ENCODE measurements at places on chromosomes 4 and X.

DNA sequence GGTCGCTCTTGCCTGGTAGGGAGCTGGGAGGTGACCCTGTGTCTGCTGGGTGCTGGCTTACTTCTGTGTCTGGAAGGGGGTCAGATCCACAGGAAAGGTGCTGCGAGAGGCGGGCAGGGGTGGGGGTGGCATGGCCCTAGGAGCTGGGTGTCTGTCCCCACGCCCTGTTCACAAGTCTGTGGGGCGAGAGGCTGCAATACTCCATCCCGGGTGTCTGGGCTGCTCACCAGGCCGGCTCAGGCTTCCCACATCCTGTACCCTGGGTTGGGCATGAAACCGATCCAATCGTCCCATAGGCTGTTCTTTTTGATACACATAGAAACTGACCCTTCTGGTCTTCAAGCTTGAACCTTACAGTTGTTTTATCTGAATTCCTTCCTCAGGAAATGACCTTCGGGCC lies 993 bp upstream of the CTAG2 start:
- no peak for DNase-seq

DNA sequence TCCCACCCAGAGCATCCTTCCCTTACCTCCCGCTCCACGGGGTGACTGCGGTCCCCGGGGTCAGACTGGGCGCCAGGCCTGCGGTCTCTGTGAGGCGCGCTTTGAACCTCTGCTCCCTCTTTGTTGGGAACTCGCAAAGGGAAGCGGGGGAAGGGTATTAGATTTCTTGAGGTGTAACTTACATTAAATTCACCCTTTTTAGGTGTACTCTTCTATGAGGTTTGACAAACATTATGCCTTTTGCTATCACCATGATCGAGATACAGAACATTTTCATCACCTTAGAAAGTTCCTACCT lies 569 bp downstream of the DCK start:
- no peak for DNase-seq

GRCh38 chrX:17984415-17984814 lies 123.3 kb upstream of the RAI2 start:
- DNase-seq: no peak

GRCh38 chr4:133320576-133321170 lies 171.6 kb downstream of the PCDH10 start:
- DNase-seq: no peak

- DNase-seq: no peak
These were observed 343.7 kb downstream of the MID1IP1 start for GRCh38 chrX:39144956-39145355.

- no peak for DNase-seq
These were observed 1.2 kb downstream of the SPCS3 start for GRCh38 chr4:176320976-176321361.

DNA sequence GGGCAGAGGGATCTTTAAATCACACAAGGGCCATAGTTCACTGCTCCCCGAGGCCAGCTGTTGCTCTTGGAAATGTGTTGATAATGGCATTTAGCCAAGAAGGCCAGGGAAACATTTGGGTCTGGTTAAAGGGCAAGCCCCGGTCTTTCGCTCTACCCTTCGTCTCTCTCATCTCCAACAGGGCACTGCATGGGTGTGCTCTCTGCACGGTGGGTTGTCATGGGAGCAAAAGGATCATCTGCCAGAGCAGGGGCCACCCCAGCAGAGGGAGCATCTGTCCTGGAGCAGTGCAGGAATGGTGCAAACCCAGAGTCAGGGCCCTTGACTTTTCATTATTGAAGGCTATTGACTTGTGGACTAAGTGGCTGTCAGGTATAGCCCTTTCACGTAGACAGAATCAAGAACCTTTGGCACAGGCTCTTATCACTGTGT lies 22.7 kb upstream of the PGRMC2 start:
- DNase-seq: no peak

DNA sequence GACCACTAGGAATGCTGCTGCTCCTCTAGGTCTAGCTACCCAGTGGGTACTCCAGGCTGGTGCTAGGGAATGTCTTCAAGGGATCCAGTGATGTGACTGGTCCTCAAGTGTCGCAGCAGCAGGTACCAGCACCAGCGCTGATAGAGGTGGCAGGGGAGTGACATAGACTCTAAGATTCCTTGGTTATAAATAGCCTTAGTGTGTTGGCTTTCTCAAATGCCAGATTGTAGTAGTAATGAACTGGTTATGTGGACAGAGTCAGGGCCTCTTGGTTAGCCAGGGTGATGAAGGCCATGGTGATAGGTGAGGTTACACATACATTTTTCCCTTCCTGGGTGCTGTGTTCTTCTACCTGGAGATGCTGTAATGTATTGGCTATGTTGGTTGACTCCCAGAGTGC lies 38.3 kb downstream of the DCLK2 start:
- DNase-seq: no peak

- no peak for DNase-seq
These were observed 32.1 kb downstream of the ZBTB49 start for GRCh38 chr4:4321951-4322688.

DNA sequence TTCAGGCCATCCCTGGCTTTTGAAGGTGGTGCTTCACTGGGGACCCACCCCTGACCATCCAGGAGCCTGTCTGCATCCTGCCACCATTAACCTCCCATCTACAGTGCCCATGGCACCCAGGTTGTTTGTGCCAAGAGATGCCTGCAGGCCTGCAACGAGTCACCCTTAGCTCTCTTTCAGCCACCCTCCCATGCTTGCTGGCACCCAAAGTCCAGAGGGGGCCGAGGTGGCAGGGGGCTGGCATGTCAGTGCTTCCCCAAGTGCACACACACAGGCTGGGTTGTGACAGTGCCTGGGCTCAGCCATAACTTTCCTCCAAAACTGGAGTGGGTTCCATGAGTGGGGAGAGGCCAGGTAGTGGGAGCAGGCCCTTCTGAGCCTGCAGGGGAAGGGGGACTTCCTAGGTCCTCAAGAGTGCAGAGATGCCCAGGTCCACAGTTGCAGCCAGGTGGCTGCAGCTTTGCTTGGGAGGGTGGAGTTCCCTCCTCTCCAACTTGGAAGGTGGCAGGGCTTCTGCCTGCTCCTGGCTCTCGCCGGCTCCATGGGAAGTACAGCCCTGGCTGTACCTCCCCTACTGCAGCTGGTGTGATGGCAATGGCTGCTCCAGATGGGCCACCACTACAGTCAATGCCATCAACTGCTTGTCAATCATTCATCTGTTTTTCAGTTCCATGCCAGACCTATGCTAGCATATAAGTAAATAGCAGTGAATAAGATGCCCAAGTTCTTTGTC lies 235.9 kb upstream of the GIMD1 start:
- no peak for DNase-seq

DNA sequence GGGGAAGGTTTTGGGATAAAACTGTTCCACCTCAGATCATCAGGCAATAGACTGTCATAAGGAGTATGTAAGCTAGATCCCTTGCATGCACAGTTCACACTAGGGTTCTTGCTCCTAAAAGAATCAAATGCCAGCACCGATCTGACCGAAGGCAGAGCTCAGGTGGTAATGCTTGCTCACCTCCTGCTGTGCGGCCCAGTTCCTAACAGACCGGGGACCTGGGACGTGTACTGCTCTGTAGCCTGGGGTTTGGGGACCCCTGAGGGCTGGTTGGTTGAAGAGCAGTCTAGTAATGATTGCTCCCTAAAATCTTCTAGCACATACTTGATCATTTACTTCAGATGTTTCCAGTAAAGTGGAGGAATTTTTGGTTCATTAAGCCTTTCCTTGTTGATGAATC lies 173.1 kb upstream of the SLIT2 start:
- no peak for DNase-seq

- no peak for DNase-seq
These were observed 16.9 kb downstream of the LIMCH1 start for GRCh38 chr4:41554905-41555304.
